SJSA1 (cell line): ENCODE measurements at places on chromosomes 13 and 19. TPM values are rescaled to one million over a fixed set of nuclear protein-coding genes. Genes with fewer than 3 reads are reported as not detected.

The ERICH6B gene
- not detected in 2 replicates for total RNA-seq

The PIH1D1 gene
- total RNA-seq: 78.2 and 111 TPM in 2 replicates

The FGF14 gene
- total RNA-seq: not detected in 2 replicates

The RNF126 gene
- 55.9 and 79.3 TPM in 2 replicates for total RNA-seq

The FAM83E gene
- 0.11 TPM in 1 of 2 replicates, not detected in the other for total RNA-seq

The KCNN4 gene
- total RNA-seq: 1.6 and 5.1 TPM in 2 replicates

The FGF21 gene
- total RNA-seq: not detected in 2 replicates

The C1QTNF9B gene
- 0.08 TPM in 1 of 2 replicates, not detected in the other for total RNA-seq

The F10 gene
- 3.9 and 4.8 TPM in 2 replicates for total RNA-seq

The CGB5 gene
- total RNA-seq: not detected in 2 replicates

The ZNF490 gene
- 2.1 and 2.4 TPM in 2 replicates for total RNA-seq

The POU2F2 gene
- 0.05 TPM in 1 of 2 replicates, not detected in the other for total RNA-seq
